Stimulated activated CD8-positive, alpha-beta memory T cell treated with anti-CD3 and anti-CD28 coated beads, Interleukin-15, amount 100 ng/mL, for 1 hour (primary cell): ENCODE measurements at places on chromosomes 3 and 15.

DNA sequence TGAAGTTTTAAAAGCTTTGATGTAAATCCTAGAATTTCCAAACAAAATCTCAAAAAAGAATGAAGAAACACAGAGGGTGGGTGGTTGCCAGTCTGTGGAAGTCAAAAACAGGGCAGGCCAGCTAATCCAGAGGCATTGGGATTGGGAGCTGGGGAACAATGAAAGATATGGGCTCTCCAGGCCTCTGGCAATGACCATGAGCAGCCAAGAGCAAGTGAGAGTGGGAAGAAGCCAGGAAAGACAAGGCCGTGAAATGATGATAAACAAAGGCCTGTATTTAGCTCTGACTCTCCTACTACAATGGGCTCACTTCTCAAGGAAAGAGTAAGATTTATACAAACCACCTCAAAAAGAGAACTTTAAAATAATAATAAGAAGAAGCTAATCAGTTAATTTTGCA is 248.5 kb downstream of the ZMAT3 start:
- no peak for DNase-seq

GRCh38 chr3:182905623-182906022 is 74.7 kb downstream of the DCUN1D1 start:
- no peak for DNase-seq

DNA sequence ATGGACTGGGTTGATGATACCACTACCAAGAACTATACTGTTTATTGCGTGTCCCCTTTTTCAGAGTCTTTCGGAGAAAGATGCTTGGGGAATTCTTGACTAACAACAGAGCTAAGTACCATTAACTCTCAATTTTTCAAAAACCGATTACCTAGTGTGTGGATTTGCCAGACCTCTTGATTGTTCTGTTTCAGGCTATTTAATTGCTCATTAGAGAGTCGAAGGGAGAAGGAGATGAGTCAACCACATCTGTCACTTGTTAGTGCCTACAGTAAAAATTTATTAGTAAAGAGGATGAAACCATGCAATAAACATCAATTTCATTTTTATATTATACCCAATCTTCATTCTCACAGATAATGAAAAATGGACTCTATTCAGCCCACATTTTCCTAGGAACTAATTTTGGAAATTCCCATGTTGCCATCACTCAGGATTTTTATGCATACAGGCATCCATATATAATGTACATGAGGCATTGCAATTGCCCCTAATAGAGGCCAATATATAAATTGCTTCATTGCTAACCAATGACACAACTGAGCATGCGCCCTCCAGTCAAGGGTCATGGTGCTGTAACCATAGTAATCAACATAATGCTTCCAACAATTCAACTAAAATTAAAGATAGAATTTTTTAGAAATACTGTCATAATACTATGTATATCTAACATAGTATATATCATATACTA is 541.7 kb downstream of the TBL1XR1 start:
- DNase-seq = no peak

- no peak for DNase-seq
Observed at GRCh38 chr3:52310861-52311575, 5.1 kb upstream of the DNAH1 start.

- no peak for DNase-seq
Observed at GRCh38 chr15:92666780-92667179, 11.2 kb upstream of the FAM174B start.

- no peak for DNase-seq
Observed at GRCh38 chr3:118760585-118761290, 273.9 kb downstream of the IGSF11 start.

DNA sequence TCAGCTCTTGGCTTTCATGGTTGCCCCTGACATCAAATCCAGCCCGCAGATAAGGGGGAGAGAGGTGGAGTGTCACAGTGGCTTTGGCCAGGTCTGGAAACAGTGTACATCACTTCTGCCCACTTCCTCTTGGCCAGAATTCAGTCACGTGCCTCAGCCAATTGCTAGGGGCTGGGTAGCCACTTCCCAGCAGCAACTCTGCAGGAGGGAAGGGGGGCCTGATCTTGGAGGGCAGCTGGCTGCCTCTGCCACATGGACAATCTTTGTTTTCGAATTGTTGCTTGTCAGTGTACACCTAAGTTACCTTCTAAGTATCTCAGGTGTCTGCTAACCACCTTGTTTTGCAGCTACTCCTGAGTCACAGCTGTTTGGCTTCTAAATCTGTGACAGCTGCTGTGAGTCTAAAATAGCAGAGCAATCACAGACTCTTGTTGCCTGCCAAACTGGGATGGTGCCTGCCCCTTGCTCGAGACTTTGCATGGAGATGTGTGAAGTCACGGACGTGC is 41.0 kb upstream of the LIMD1 start:
- DNase-seq = no peak

DNA sequence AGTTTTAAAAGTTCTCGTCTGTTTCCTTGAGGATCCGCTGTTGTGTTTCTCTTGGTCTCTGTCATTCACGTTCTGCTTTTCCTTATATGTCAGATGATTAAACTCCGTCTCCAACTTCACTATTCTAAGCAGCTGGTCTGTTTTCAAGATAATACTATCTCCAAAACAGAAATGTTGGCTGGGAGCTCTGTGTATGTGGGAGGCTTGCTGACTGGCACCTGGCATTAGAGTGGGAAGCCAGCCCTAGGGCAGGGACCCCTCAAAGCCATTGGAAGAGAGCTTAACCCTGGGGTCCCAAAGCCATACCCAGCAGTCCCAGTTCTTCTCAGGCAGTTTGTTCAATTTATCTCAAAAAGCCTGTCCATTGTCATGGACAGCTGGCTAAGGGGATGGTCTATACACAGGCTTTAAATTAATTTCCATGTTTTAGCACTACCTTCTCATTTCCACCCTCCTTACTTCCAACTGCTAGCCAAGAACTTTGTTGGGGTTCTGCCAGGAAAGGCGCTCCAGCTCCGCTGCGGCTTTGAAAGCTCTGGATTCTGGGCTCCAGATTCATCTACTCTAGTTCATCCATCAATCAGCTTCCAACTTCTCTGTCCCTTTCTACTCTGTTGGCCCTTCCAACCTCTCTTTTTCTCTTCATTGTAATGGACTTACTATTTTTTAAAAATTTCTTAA is 9.2 kb downstream of the BTBD1 start:
- DNase-seq = no peak

GRCh38 chr3:108403686-108404345 is 106.6 kb downstream of the MYH15 start:
- no peak for DNase-seq

- no peak for DNase-seq
Observed at GRCh38 chr3:29514912-29515311, 234.0 kb downstream of the RBMS3 start.

DNA sequence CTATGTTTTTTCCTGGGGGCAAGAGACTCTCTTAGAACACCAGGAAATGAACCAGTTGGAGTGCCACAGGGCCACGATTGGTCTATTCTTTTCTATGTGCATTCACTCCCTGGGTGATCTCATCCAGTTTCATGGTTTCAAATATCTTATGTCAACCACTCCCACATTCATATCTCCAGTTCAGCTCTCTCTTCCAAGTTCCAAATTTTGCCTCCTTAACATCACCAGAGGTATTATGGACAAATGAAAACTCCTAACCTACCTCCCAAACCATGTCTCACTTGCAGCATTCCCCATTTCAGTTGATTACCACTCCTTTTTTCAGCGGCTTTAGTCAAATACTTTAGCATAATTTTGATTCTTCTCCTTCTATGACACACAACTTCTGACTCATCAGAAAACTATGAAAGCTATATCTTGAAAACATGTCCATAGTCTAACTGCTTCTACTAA is 203.1 kb upstream of the SEMA6D start:
- no peak for DNase-seq

GRCh38 chr15:37819191-37819590 is 115.2 kb upstream of the TMCO5A start:
- DNase-seq = no peak

DNA sequence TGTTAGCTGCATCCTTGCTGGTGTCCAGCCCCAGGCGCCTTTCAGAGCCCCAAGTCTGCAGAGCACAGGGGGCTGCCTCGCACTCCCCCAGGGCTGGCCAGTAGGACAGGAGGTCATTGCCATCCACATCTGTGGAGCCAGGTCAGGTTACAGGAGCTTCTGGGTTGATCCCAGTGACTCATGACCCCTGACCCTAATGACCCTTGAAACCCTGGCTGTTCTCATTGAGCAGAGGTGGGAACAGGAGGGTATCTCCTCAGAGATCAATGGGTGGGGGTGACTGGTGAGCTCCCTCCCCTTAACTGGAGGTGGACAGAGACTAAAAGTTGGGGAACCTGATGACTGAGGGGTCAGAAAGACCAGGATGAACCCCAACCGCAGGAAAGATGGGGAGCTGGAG is 6.1 kb upstream of the SLC26A6 start:
- no peak for DNase-seq

DNA sequence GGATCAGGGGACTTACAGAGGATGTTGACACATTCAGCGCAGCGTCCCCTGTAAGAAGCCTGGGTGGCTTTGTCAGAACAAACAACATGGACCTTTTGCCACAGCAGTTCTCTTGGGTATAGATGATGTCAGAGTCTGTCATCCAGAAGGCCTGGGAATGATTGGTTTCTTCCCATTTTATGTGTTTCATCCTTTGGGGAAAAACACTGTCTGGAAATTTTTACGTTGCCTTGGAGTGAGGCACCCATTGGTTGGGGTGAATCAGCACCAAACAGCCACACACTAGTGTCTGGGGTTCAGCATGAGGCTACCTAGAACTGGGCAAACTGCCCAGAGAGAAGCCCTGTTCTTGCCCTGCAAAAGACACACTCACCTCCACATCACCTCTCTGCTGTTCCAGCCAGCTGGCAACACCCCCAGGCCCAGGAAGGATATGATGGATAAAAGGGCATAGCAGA is 123.0 kb downstream of the FAM43A start:
- no peak for DNase-seq

DNA sequence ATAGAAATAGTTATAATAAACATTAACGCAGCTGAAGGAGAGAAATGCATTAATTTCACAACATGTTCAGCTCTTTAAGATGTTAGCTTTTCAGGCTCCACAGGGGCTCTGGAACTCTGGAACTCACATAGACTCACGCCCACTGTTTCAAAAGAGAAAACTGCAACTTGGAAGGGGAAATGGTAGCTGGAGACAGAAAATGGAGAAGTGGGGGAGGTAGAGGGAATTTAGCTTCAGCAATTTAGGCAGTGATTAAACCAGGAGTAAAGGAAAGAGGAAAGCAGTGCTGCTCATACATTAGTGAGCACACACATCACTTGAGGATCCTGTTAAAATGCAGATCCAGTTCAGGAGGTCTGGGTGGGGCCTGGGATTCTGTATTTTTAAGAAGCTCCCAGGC is 274.8 kb upstream of the TRIM42 start:
- DNase-seq = no peak

- DNase-seq = no peak
Observed at GRCh38 chr15:60004846-60005351, 788 bp downstream of the FOXB1 start.

DNA sequence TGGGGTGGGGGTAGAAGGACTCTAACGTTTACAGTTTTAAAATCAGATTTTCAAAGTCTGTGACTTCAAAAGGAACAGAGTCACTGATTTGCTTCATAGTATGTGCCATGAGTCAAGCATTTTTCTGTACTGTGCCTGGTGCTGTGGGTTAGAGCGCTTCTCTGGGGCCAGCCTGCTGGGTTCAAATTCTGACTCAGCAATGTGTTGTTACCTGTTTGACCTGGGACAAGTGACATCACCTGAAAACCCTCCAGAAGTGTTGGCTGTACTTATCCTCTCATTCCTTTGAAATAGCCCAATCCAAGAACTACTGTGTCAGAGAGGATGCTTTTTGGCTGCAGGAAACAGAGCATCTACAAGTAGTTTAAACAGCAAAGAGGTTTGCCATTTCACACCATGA is 101.7 kb downstream of the LSM3 start:
- no peak for DNase-seq

DNA sequence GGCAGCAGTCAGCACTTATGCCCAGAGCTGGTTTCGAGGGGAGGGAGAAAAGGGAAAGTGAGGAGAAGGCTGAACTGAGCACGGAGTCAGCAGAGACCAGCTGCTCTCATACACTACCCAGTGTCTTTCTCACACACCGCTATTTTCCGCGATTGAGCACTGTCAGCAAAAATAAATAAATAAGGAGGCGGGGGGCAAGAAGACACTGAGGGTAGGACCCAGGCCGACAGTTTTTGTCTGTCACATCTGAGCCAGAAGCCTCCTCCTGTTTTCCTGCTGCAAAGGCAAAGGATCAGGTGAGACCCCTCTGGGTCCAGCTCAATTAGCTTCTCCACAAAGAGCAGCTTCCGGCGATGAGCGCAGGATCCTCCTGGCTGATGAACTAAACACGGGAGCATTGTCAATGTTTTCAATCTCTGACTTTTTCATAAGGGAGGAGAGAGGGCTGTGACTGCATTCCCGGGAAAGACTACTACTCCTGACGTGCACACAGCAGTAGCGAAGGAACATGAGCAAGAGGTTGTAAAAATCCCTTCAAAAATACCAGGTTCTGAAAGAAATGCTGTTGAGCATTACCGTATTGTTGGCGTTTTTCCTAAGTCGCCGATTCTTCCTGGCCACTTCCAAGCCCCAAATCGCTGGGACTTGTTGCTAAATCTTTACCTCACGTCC is 1.3 kb downstream of the FRMD5 start:
- no peak for DNase-seq

GRCh38 chr15:69570454-69570853 is 117.8 kb downstream of the RPLP1 start:
- DNase-seq = no peak

- no peak for DNase-seq
Observed at GRCh38 chr15:81962482-81962881, 83.3 kb downstream of the MEX3B start.

DNA sequence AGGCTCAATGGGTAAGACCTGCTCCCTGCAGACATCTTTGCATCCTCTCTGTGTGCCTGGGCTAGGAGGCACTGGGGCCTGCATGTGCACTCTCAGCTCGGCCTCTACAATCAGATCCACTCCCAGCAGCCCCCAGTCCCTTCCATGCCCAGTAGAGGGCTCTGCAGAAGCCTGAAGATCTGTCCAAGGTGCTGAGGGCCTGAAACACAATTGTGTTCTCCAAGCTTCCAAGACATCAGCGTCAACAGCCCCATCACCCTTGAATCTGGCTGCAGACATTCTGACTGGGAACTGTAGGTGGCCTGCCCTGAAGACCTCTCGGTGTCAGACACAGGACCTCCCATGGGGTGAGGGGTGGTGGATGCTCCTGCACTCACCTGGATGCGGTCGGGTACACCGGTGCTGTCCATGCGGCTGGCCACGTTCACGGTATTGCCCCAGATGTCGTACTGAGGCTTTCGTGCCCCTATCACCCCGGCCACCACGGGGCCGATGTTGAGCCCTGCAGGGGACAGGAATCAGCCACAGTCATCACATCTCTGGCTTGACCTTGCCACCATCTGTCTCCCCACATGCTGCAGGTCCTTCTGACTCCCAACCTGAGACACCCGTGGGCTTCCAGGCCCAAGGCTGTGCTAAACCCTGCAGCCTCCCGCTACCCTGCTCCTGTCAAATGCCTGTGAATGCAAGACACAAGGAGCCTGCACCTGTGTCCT is 84.7 kb downstream of the SEC22A start:
- no peak for DNase-seq
